ENCODE measurements at places on chromosomes 4 and X. TPM values are rescaled to one million over a fixed set of nuclear protein-coding genes. Genes with fewer than 3 reads are reported as not detected.

The CCDC149 gene
- 6.9 TPM for polyA plus RNA-seq

The OTUD6A gene
- polyA plus RNA-seq: not detected

- no peak for DNase-seq
Observed at GRCh38 chr4:133102043-133102442, 47.1 kb upstream of the PCDH10 start.

- DNase-seq: no peak
Observed at GRCh38 chr4:8528713-8529112, 51.5 kb upstream of the GPR78 start.

All from kidney (tissue), 22 donors.